Spleen (tissue), 13 donors: ENCODE measurements at places on chromosomes 12 and 14. TPM values are rescaled to one million over a fixed set of nuclear protein-coding genes. Genes with fewer than 3 reads are reported as not detected.

The IL22 gene
- not detected for polyA plus RNA-seq

- H3K27ac ChIP-seq, result peak overlapping the region; percentile 42
- no peaks in the 10 kb centered on the region for H3K4me1 ChIP-seq
- no peaks in the 10 kb centered on the region for H3K27me3 ChIP-seq
- DNase-seq, result no peak
- H3K4me3 ChIP-seq, result no peak overlapping the region
Measured at GRCh38 chr12:10385166-10385613, 4.7 kb downstream of the KLRK1 start.

The GPRC5D gene
- not detected for polyA plus RNA-seq

DNA sequence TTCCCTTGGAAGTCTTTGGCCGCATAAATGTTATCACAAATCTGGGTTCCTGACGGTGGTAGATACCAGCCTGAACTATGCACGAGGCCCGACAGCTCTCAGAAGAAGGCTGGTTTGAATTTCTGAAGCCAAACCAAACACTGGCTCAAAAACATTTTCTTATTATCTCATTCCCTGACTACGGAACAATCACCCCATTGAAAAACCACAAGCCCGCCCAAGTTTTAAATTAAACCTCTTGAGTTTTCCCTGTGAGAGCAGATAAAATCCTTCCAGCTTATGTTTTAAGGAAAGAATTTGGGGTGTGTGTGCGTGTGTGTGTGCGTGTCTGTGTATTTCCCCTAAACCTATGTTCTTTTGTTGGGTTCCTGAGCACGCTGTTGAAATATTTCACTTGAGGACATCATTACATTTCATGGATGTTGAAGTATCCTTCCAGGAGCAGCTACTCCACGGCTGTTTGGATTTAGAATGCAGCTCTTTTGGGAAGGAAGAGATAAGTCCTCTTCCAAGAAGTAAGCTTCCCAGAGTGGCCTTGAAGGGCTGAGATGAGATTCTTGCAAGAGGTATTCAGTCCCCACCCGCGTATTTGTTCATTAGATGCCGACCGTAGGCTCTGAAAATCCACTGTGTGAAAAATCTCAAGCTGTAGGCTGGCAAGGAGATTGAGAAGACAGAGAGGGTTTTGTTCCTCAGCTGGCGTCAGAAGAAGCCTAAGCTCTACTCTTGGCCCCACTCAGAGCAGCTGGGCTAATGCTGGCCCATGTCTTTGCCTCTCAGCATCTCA, 131.0 kb upstream of the NCOR2 start:
- no peaks in the 10 kb centered on the region for H3K36me3 ChIP-seq
- no peak overlapping the region for H3K27ac ChIP-seq
- no peak for DNase-seq
- H3K4me1 ChIP-seq, result peaks cover 39% of the 10 kb centered on the region
- no peaks in the 10 kb centered on the region for H3K27me3 ChIP-seq

The PRMT5 gene
- polyA plus RNA-seq, result 30.6 TPM

DNA sequence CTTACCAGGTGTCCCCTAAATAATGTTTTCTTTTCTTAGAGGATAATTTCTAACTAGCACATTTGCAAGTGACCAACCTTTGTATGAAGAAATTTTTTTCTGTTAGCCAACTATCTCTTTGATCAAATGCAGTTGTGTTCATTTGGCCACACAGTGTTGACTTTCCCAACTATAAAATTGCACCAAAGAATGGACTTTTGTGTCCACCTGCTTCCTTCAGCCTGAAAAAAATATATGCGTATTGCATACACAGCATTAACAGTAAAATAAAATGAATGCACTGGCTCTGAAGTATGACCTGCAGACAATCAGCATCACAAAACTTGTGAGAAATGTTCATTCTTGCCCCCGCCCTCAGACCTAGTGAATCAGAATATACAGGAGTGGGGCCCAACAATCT, 342.0 kb downstream of the SEC23A start:
- H3K4me3 ChIP-seq, result no peak overlapping the region
- no peaks in the 10 kb centered on the region for H3K36me3 ChIP-seq
- no peak overlapping the region for H3K27ac ChIP-seq
- DNase-seq, result no peak
- no peaks in the 10 kb centered on the region for H3K4me1 ChIP-seq

DNA sequence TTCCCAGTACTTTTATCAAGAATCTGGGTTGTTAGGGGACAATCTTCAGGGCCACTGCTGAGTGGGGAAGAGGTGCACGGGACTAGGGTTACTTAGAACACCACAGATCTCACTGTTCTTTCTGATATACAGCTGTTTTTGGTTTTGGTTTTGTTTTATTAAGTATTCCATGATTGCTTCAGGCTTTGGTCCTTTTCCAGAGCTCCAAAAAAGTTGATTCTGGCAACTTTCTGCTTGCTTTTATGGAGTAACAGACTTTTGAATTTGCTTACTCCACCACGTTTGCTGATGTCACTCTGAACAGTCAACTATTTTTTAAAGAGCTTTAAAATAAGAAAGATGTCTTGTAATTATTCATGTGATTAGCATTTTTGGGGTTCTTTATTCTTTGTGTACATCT, 368.1 kb upstream of the FOXG1 start:
- H3K36me3 ChIP-seq, result no peaks in the 10 kb centered on the region
- H3K4me3 ChIP-seq, result no peak overlapping the region

The C12orf56 gene
- polyA plus RNA-seq, result not detected

- H3K4me3 ChIP-seq, result no peak overlapping the region
- DNase-seq, result no peak
- H3K27ac ChIP-seq, result no peak overlapping the region
- H3K36me3 ChIP-seq, result no peaks in the 10 kb centered on the region
- no peaks in the 10 kb centered on the region for H3K4me1 ChIP-seq
Measured at GRCh38 chr12:65045269-65045668, 75.8 kb downstream of the WIF1 start.

The SLC17A8 gene
- not detected for polyA plus RNA-seq

The TWF1 gene
- polyA plus RNA-seq, result 26.0 TPM

The DPF3 gene
- polyA plus RNA-seq, result 0.76 TPM

DNA sequence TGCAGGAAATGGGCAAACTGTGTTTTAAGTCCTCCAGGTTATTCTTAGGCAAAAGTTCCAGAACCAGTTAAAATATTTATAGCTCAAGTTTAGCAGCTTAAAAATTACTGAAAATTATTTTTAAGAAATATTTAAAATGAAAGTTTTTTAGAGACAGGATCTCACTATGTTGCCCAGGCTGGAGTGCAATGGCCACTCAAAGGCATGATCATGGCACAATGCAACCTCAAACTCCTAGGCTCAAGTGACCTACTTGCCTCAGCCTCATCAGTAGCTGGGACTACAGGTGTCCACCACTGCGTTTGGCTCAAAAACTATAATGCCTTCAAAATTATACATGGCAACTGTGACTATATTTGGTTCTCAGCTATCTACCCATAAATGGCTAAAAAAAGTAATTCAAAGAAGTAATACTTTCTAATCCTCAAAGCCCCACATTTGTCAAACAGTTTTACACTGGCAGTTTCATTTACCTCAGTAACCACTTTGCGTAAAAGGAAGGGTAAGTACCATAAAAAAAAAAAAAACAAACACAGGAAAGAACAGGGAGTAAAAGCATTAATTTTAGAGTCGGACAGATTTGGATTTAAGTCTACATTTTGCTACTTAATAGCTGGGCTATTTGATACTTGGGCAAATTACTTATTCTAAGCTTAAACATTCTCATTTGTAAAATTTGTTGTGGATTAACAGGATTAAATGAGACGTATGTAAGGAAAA, 9.2 kb downstream of the KLHL28 start:
- H3K27me3 ChIP-seq, result no peaks in the 10 kb centered on the region
- H3K4me3 ChIP-seq, result no peak overlapping the region
- H3K27ac ChIP-seq, result no peak overlapping the region
- no peak for DNase-seq
- H3K36me3 ChIP-seq, result peaks cover 29% of the 10 kb centered on the region
- no peaks in the 10 kb centered on the region for H3K4me1 ChIP-seq

DNA sequence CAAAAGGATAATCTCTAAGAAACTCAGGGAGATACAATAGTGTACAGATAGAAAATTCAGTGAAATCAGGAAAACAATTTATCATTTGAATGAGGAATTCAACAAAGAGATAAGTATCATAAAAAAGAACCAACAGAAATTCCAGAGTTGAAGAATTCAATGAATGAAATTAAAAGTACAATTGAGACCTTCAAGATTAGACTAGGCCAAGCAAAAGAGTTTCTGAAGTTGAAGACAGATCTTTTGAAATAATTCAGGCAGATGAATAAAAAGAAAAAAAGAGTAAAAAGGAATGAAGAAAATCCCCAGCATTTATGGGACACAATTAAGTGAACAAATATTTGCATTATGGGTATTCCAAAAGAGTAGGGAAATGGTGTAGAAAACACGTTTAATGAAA, 412.6 kb downstream of the TMEM121 start:
- no peak overlapping the region for H3K27ac ChIP-seq
- no peak for DNase-seq
- H3K36me3 ChIP-seq, result no peaks in the 10 kb centered on the region
- no peak overlapping the region for H3K4me3 ChIP-seq

- H3K4me1 ChIP-seq, result no peaks in the 10 kb centered on the region
- H3K4me3 ChIP-seq, result no peak overlapping the region
- H3K27ac ChIP-seq, result no peak overlapping the region
- H3K27me3 ChIP-seq, result peaks cover 15% of the 10 kb centered on the region
- peak; percentile 32 for DNase-seq
Measured at GRCh38 chr14:23432946-23433345, 2.5 kb downstream of the MYH7 start.

- no peaks in the 10 kb centered on the region for H3K36me3 ChIP-seq
- H3K27me3 ChIP-seq, result no peaks in the 10 kb centered on the region
- no peaks in the 10 kb centered on the region for H3K4me1 ChIP-seq
- no peak overlapping the region for H3K27ac ChIP-seq
Measured at GRCh38 chr12:111249018-111249370, 119.9 kb downstream of the PHETA1 start.

GRCh38 chr14:105093038-105093430, 27.8 kb upstream of the GPR132 start:
- peak overlapping the region; percentile 87 for H3K27ac ChIP-seq
- peak; percentile 92 for DNase-seq
- H3K27me3 ChIP-seq, result peaks cover 4% of the 10 kb centered on the region
- no peaks in the 10 kb centered on the region for H3K36me3 ChIP-seq
- peaks cover 65% of the 10 kb centered on the region for H3K4me1 ChIP-seq

DNA sequence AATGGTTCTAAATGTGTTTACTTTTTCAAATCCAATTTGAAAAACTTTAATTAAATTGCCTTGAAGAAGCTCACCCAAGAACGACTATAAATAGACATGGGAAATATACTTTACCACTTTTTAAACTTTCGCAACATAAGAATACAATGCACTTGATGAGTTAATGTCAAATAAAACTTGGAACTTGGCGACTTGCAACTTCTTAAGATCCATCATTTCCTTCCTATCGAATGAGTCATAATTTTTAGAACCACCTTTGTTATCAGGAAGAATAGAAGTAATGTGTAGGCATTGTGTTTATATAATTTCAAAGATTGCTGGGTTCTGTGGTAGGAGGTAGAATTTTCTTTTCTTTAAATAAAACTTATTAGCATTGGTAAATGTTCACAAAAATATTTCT, 1417.4 kb upstream of the FLRT2 start:
- H3K4me1 ChIP-seq, result no peaks in the 10 kb centered on the region
- no peaks in the 10 kb centered on the region for H3K36me3 ChIP-seq
- H3K27ac ChIP-seq, result no peak overlapping the region
- no peak overlapping the region for H3K4me3 ChIP-seq
